ENCODE measurements at places on chromosomes 5 and 9.

GRCh38 chr9:4933177-4933576, 51.9 kb upstream of the JAK2 start:
- DNase-seq: no peak

GRCh38 chr5:123659011-123659410, 147.0 kb downstream of the CSNK1G3 start:
- DNase-seq: no peak

DNA sequence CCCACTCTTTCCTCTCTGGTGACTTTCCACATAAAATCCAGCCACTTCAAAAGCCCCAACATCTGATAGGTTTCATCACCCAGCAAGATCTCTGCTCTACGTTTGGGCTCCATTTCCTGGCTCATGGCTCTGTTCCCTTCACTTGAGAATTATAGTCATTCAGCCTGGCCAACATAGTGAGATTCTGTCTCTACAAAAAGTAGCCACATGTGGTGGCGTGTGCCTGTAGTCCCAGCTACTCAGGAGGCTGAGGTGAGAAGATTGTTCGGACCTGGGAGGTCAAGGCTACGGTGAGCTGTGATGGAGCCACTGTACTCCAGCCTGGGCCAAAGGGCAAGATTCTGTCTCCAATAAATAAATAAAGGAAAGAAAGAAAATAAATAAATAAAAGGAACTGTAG, 83.3 kb upstream of the IGFBPL1 start:
- no peak for DNase-seq

DNA sequence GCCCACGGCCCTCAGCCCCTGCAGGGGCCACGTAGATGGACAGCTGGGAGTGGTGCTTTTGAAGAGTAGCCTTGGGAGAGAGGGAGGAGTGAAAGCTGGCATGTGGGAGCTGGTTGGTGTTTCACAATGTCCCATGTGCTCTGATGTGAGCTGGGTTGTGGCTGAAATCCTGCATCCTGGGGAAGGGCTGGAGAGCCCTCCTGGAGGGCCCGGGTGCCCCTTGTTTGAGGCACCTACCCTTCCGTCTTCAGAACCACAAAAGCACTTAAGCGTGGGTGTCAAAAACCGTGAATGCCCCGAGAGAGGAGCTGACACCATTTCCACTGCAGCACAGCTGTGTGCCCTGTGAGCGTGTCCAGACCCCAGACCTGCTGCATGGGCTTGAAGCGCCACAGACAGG, 199.1 kb upstream of the ZNF618 start:
- DNase-seq: no peak

GRCh38 chr5:148733601-148734438, 79.5 kb upstream of the HTR4 start:
- DNase-seq: peak; percentile 6

- no peak for DNase-seq
Observed at GRCh38 chr9:38195737-38196161, 126.7 kb upstream of the SHB start.

DNA sequence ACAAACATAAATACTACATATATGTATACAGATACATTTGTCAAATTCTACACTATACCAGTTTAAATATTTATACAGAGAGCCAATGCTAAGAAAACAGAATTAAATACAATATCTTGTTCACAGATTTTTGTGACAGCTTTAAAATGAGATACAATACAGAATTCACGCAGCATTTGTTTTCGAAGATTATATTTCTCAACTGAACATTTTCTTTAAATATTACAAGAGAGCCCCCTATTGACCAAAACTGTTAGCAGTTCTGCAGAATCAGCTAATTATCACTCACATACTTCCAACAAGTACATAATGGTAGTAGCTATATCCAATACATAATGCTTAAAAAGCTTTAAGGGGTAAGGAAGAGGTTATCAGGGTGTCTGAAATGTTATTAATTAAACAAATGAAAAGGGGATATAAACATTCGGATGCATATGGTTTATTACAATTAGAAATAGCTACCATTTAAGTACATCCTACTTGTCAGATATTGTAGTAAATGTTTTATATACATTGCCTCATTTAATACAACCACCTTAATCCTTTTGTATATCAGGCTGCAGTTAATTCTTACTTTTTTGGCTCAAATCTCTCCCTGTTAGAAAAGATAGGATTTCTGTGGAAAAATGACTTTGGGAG, 31.7 kb downstream of the ZDHHC21 start:
- no peak for DNase-seq

- no peak for DNase-seq
Observed at GRCh38 chr5:132883261-132883834, 9.9 kb downstream of the LEAP2 start.

DNA sequence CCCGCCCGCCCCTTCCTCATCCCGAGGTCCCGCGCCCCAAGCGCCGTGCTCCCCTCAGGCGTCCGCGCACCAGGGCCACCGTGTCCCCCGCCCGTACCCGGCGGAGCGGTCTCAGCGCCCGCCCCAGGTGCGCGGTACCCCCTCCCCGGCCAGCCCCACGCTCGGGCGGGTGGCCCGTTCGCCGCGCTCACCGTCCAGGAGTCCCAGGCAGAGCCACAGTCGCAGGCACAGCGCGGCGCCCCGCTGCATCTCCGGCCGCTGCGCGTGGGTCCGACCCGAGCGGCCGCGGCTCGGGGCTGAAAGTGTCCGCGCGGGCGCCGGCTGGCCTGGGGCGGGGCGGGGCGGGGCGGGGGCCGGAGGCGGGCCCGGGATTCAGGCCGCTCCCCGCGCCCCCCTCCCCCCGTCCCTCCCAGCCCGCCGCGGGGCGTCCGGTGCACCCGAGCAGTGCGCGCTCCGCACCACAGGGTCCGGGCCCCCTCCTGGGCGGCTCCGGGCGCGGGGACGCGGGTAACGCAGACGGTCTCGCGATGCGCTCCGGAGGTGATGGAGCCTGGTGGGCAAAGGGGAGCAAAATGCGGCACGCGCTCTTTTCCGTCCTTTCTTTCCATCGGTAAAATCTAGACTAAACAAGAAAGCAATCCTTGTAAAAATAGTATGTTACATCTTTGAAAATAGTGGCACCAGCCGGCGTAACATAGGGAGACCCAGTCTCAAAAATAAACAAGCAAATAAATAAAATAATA, at the start of gene FLT4:
TSS of gene FLT4 (minus strand) at position 304 of the 743 bp plus-strand sequence. CDS start at position 249, 55 bp downstream.
- DNase-seq: no peak

DNA sequence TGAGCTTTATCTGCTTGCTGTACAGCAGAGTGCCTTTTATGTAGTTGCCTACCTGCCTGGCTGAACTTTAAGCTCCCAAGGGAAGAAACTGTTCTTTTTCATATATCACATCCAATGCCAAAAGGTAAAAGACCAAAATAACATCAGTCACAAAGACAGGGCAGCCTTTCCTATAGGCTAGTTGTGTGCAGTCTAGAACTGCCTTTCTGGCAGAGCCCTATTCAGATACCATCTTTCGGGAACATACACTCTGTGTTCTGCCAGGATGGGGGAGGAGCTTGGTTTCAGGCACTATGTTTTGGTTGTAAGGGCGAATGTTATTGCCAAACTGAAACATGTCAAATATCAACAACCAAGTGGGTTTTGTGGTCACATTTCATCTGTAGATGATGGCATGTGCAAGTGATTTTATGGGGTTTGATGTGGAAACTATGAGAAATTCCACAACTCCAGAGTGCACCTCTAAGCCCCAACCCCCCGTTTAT, 314.5 kb downstream of the ADGRV1 start:
- DNase-seq: no peak

- DNase-seq: no peak
Observed at GRCh38 chr5:21661184-21661583, 1192.0 kb downstream of the CDH12 start.

DNA sequence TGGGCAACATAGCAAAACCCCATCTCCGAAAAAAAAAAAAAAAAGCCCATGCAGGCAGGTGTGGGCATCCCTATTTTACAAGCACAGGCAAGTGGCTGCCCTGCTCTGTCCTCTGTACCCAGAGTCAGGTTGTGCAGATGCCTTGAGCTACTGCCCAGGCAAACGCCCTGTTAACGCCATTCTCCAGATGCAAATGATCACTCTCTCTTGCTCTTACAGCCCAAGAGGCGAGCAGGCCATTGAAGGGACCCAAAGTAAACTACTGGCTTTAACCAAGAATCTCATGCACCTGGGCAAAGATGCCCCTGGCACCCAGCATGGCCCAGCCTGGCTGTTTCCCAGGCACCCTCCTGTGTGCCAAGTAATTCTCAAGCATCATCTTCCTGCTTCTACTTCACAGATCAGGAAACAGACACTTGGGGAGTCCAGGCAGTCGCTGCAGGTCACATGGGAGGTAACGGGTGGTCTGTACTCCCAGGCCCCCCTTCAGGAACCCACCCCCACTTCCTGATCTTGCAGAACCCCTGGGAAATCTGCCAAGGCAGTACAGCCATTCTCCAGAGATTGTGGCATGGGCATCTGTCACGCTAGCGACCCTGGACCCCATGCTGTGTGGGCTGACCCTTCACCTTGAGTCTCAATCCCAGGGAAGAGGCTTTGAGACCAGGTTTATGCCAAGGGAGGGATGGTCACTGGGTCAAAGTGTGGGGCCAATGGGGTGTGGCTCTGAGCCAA, 14.2 kb downstream of the EEIG1 start:
- DNase-seq: no peak

DNA sequence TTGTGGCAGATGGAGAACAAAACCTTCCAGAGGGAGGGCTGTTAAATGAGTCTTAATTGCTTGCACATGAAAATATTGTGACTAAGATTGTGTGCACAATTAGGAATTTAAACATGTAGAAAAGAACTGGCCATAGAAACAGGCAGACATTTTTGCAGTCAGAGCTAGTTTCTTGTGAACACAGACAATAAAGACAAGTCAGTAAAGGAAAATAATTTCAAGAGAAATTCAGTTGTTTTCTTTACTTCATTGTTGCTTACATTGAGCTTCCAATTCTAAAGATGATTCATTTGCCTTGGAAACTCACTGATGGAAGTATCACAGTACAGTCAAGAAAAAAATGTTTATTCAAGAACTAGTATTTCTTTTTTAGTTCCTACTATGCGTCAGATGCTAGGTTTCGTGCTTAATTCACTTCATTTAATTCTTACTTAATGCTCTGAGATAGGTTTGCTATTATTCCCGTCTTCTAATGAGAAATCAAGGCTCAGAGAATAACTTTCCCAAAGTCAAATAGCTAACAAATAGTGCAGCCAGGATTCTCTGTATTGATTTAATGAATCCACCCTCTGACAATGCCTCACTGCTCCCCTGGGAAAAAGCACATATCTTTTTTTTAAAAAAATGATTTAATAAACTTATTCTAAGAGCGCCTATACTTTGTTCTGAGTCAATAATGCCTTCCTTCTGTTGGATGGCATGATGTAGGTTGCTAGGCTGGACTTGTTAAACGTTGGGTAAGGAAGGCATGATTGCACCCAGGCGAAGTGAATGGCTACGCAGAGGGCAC, 581.4 kb downstream of the RAB3C start:
- DNase-seq: no peak

DNA sequence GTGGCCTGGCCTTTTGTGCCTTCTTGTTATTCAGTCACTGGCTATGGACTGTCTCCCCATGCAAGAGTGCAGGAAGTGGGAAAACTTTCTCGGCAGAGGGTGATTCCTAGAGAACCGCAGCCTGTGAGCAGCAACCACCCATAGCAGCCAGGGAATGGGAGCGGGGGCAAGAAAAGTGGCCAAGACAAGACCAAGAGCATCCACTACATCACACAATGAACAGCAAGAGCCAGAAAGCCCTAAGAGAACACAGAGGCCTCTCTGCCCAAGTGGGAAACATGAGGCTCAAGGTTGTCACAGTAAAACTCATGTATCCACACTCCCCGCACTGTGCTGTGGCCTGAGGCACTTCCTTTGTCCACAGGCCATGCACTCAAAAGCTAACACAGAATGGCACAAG, 129.1 kb upstream of the FSTL4 start:
- no peak for DNase-seq

- DNase-seq: no peak
Observed at GRCh38 chr5:134246771-134247427, 21.0 kb upstream of the PPP2CA start.

- DNase-seq: no peak
Observed at GRCh38 chr5:172868436-172868923, 34.4 kb downstream of the ERGIC1 start.

- DNase-seq: no peak
Observed at GRCh38 chr5:106106384-106106783, 1564.4 kb downstream of the EFNA5 start.

DNA sequence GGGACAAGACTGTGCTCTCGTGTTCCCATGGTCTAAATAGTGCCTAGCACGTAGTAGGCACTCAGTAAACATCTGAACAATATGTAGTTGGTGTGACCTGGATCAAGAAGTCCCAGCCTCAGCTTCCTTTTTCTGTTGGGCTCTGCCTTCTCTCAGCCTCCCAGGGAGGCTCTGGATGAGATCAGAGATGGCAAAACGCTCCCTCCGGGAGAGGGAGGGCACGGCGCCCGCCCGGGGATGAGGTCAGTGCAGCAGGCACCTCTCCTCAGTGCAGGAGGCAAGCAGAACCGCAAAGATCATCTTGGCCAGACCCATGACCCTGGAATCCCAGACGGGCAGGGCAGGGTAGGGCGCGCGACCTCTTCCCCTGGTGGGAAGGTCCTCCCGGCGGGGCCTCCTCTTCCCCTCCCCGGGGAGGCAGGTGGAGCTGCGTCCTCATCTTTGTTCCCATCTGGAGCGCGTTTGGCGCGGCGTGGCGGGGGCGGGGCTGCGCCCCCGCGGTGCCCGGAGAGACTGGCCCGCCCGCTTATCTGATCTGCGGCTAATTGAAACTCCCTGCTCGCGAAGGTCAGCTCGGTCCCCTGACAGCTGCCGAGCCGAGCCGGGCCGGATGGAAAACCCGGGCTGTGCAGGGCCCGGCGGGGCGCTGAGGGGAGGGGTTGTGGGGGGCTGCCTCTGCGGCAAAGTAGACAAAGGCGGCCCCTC, 60.9 kb downstream of the CXXC5 start:
- DNase-seq: no peak

GRCh38 chr5:173069671-173070070, 13.5 kb downstream of the CREBRF start:
- no peak for DNase-seq

DNA sequence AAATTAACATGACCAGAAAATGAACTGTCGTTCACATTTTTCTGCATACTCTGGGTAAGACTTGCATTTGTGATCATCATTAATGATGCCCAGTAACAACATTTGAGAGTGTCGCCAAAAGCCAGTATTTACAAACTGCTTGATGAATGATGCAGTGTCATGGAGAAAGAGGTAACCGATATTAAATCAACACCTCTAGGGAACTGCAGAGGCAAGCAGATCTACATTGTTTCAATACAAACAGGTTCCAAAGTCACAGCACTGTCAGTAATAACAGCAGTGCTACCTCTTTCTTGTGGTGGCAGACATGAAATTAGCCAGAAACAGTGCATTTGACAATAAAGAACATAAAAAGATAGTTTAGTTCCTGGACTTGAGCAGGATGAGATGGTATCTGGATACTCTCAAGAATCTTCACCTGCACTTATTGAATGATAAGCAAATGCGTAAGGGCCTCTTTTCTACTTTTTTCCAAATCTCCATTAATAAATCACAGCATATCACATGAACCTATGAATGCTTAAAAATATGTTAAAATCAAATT, 456.6 kb downstream of the ARHGEF28 start:
- DNase-seq: no peak

- no peak for DNase-seq
Observed at GRCh38 chr5:60495644-60496520, 204.1 kb downstream of the DEPDC1B start.
